ENCODE measurements at places on chromosomes 1 and 21.
A peak's percentile ranks its signal among the peaks of the same experiment; 100 is the strongest.

- no peak for DNase-seq
Measured at GRCh38 chr1:6601049-6601922, 1.4 kb downstream of the KLHL21 start.

DNA sequence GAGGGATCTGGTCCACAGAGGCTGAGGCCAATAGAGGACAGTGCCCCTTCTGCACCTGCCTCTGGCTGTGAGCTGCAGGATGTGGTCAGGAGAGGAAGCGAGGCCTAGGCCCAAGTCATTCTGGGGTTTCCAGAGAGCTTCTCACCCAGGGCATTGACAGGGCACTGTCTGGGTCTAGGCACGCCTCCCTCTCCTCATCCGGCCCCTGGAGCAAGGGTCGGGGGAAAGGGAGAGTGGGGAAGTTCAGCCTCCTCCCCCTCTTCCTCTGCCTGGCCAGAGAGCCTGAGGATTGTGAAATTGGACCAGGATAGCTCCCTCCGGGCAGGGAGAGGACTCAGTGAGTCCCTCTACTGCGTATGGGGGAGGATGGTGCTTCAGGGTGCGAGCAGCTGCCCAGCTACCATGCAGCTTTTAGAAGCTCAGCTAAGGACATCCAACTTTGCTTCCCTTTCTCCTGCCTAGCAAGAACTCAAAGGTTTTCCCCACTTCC is 6.3 kb upstream of the INAVA start:
- peak; percentile 30 for DNase-seq

- no peak for DNase-seq
Measured at GRCh38 chr21:44497703-44498126, 42.3 kb downstream of the KRTAP10-1 start.

- DNase-seq = no peak
Measured at GRCh38 chr1:162587347-162587746, 25.8 kb downstream of the UAP1 start.

DNA sequence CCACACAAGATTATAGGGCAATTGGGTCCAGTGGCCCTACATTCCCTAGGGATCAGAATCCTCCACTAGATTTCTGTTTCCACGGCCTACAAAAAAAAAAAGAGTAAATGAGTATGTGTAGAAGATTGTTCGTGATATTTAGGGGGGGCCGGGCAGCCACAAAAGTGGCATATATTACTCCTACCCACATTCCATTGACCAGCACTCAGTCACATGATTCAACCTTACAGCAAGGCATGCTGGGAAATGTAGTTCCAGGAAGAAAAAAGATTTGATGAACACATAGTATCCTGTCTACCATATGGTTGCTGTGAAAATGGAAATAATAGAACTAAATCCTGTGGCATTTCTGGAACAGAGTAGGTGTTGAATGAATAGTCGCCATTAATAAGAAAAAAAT is 43.4 kb upstream of the GJB5 start:
- no peak for DNase-seq

DNA sequence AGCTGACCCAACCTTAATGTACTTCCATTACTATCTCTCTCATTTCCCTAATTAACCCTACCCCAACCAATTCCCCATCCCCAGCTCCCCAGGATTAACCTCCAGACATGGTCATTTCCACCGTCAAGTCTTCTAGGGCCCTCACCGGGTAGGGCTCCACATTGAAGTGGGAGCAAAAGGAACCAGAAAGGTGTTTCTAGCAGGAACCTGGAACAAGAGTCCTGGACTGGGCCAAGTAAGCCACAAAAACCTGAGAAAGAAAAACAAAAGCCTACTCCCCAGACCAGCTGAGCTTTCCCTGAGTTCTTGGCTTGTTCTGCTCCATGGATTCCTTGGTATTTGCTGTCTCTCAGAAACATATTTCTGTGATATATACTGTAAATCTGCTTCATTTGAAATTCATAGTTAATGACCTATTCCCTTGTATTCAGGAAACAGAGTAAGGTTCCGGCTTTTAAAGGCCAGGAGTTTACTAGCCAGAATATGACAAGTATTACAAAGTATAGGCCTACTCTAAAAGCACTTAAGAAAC is 58.4 kb downstream of the SYF2 start:
- DNase-seq = no peak

GRCh38 chr1:163130225-163130856 is 61.2 kb downstream of the RGS4 start:
- no peak for DNase-seq

DNA sequence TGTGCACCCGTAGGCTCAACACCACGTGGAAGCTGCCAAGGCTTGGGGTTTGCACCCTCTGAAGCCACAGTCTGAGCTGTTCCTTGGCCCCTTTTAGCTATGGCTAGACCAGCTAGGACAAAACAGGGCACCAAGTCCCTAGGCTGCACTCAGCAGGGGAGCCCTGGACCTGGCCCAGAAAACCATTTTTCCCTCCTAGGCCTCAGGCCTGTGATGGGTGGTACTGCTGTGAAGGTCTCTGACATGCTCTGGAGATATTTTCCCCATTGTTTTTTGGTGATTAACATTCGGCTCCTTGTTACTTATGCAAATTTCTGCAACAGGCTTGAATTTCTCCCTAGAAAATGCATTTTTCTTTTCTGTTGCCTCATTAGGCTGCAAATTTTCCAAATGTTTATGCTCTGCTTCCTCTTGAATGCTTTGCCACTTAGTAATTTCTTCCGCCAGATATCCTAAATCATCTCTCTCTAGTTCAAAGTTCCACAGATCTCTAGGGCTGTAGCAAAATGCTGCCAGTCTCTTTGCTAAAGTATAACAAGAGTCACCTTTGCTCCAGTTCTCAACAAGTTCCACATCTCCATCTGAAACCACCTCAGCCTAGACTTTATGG is 69.0 kb upstream of the KRTAP19-8 start:
- no peak for DNase-seq

DNA sequence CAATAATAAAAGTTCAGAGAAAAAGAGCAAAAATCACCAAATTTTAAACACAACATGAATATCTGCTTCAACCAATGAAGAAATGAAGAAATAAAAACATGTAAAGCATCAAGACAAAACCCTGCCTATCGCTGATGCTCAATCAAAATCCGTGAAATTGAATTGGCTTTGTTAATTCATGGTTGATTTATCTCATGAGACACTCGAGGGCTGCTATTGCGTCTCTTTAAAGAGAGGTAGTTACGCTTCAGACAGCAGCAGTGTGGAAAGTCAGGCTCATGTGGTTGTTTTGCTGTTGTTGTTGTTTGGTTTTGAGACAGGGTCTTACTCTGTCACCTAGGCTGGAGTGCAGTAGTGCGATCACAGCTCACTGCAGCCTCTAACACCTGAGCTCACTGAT is 65.5 kb upstream of the RGS7 start:
- no peak for DNase-seq

GRCh38 chr1:201436393-201436792 is 14.9 kb upstream of the TNNI1 start:
- DNase-seq = no peak

- no peak for DNase-seq
Measured at GRCh38 chr1:148010527-148010926, 82.3 kb downstream of the GPR89B start.

- DNase-seq = no peak
Measured at GRCh38 chr21:37873655-37874054, 42.6 kb downstream of the KCNJ6 start.

DNA sequence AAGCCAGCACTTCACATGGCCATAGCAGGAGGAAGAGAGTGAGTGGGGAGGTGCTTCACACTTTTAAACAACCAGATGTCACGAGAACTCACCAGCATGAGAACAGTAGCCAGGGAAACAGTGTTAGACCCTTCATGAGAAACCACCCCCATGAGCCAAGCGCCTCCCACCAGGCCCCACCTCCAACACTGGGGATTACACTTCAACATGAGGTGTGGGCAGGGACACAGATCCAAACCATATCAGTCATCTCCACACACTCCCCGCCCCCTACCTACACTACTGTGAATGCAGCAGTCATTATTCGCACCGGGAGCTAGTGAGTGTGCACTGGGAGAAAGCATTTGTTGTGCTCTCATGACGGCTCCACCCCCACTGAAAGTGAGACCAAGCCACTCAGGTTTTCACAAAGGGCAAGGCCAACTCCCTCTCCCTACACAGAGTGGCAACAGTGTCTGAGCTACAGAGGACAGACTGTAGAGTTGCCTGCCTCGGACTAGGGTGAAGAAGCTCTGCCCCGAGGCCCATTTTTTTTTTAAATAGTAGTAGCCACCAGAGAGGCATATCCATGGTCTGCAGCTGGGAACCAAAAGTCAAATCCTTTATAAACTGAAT is 125.6 kb downstream of the BARHL2 start:
- DNase-seq = no peak

DNA sequence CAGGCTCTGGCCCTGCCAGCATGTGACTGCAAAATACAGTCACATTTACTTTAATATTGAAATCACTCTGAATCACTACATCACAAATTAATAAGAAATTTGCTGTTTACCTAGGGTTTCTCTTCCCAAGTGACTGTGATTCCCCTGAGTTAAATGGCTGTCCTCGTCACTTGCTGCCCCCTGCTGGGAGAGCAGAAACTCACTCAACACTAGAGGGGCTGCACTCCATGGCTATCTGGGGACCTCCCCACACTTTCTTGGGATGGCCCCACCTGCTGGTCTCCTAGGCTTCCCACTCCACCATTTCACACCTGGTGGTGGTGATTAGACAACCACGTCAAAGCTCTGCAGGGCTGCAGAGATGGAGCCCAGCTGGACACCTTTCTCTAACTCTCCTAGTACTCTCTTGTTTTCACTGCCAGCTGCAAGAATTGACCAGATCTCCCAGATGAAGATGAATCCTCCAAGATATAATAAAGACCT is 63.4 kb downstream of the CD2 start:
- peak; percentile 49 for DNase-seq

GRCh38 chr1:5742801-5743200 is 249.4 kb downstream of the NPHP4 start:
- no peak for DNase-seq

DNA sequence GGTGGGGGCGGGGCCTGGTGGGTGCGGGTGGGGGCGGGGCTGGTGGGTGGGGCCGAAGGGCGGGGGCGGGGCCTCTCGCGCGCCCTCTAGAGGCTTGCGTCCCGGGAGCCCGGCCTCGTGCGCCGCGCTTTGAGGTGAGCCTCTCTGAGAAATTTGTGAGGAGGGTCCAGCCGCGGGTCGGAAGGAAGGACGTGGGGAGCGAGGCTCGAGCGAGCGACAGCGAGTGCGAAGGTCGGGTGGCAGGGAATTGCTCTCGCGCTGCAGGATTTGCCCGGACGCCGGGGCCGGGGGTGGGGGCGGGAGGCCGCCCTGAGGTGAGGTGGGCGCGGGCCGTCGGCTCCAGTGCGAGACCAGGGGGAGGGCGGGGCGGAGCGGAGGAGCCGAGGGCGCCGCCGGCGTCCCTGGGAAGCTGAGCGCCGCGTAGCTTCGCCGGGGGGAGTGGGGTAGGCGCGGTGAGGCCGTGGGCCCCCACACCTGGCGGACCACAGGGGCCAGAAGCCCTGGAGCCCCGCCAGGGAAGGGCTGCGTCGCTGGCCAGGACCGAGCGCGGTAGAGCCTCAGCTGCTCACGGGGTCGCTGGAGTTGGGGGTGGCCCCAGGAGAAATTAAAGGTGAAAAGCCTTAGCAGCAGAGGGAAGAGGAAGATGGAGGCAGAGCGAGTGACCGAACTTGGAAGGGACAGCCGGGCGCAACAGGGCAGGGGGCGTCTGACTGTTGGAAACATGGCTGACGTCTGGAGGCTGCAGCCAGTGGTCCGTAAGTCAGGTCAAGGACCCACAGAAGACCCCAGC is 754 bp upstream of the LSS start:
- no peak for DNase-seq

- DNase-seq = no peak
Measured at GRCh38 chr1:99737016-99737415, 29.4 kb downstream of the FRRS1 start.

GRCh38 chr1:174875306-174875705 is 124.4 kb upstream of the CACYBP start:
- no peak for DNase-seq

DNA sequence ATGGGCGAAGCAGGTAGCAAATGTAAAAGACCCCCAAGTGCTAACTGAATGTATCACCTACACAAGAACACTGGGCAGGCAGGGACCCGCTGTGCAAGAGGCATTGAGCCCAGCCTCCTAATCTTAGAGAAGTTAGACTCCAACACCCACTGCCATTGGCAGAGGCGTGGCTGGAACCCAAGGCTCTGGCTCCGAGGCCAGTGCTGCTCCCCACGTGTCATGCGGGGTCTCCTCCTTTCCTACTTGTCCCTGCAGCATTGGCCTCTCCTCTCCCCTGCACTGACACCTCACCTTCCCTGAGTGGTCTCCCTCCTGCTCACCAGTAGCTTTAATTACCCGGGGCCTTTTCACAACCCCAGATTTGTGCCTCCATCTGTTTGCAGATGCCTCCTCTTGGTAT is 107.0 kb downstream of the GALNT2 start:
- no peak for DNase-seq

GRCh38 chr1:74334147-74334546 is 99.0 kb downstream of the TNNI3K start:
- DNase-seq = no peak

DNA sequence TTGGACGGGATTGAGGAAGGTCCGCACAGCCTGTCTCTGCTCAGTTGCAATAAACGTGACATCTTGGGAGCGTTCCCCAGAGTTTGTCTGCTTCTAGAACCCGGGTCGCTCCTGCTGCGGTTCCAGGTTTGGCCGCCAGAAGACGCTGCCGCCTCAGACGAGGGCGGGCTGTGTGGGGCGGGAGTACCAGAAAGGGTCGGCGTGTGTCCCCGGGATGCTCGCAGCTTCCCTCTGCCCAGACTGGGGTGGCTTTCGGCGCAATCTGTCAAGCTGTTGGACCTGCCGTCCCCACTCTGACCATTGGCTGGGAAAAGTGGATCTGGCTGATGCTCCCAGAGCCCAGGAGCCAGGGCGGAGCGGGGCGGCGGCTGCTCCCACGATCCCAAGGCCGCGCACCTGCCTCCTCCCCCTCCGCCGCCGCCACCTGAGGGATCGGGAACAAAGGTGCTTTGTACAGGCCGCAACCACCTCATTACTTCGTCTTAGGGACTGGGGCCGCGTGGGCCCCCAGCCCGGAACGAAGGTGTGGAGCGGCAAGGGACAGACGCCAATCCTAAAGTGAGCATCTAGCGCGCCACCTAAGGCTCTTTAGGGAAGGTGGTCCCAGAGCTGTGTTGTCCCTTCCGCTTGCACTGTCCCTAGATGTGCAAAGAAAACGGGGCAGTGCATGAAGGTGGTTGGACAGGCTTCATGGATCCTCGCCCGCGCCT is 683 bp upstream of the EFNA4 start:
- peak; percentile 49 for DNase-seq

All from stimulated activated CD8-positive, alpha-beta memory T cell treated with anti-CD3 and anti-CD28 coated beads, Interleukin-4, amount 100 ng/mL, for 1 hour (primary cell).